ENCODE measurements at places on chromosomes 1 and 21.

DNA sequence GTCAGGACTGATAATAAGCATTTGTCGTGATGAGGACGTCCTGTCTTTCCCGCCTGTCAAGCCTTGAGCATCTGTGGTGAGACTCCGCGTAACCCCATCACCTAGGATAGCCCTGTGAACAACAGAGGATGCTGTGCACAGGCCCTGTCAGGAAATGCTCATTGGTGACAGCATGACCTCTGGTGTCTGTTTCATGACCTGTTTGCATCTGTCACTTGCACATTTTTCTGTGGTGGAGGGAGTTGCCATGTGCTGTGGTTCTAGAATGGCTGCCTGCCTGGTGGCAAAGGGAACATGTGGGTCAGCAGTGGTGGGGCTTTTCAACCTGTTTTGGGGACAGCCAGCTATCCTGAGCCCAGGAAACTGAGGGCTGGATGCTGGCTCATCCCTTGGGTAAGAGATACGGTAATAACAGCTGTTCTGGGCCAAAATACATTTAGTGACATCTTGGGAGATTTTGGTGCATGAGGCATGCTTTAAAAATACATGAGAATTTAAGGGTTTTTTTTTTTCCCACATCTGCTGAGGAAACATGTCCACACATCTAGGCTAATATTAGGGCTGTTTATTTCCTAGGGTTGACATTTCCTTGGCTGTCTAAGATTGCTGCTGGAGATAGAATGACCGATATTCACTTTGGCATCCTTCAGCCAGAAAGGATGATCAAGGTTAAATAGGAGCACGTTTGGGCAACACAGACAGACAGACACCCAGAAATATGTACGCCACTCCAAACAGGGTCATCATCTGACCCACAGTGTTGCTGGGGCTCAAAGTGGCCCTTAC lies 52.9 kb downstream of the KCNC4 start:
- DNase-seq = no peak

GRCh38 chr1:54178296-54179070 lies 21.3 kb downstream of the CYB5RL start:
- DNase-seq = no peak

DNA sequence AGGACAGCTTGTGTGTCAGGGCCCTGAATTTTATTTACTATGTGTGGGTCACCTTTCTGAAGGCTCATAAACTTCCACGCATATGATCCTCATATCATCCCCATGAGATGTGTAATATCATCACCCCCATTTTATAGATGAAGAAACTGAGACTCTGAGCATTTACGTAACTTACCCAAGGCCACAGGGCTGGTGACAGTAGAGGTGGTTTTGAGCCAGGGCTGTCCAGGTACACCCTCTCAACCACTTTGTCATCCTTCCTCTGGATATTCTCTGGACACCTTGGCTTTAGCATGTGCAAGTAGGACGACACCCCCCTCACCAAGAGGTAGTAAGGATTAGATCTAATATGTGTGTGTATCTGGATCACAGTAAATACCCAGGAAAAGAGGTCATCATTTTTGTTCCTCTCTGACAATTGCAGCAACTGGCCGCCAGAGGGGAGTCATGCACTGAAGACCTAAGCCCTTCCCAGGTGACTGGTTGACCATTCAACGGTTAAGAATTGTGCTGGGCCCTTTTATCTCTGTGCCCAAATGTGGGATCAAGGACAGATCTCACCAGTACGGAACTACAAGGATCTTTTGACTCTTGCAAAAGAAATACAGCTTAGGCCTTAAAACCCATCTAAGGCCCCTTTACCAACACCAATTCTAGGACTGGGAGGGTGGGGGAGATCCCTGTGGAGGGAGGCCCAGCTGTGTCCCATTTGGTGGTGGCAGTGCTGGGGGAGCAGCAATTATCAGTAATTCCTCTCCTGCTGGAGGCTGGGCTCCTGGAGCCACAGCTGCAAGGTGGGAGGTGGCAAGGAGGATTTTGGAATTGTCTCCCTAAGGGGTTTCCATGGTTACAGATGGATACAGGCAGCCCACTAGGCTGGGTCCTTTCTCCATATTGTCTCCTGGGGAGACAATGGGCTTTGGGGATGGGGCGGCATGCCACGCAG lies 13.7 kb upstream of the E2F2 start:
- DNase-seq = peak; percentile 64

DNA sequence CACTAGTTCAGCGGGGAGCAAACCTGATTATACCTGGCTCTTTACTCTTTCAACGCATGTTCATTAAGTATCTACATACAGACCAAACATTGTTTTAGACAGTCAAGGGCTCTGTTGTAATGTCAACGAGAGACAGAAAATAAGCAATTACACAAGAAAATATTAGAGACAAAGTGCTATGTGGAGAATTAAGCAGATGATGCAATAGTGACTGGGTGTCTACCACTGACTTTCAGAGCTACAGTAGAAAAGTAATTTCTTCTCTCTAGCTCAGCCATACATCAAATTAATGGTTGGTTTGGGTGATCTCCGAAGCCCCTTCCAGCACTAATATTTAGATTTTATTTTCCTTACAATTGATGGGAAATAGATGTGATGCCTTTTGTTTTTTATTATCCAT lies 23.3 kb downstream of the FYB2 start:
- DNase-seq = no peak

GRCh38 chr1:36961062-36961615 lies 73.2 kb downstream of the GRIK3 start:
- no peak for DNase-seq

GRCh38 chr1:219529116-219529515 lies 83.8 kb downstream of the ZC3H11B start:
- no peak for DNase-seq

DNA sequence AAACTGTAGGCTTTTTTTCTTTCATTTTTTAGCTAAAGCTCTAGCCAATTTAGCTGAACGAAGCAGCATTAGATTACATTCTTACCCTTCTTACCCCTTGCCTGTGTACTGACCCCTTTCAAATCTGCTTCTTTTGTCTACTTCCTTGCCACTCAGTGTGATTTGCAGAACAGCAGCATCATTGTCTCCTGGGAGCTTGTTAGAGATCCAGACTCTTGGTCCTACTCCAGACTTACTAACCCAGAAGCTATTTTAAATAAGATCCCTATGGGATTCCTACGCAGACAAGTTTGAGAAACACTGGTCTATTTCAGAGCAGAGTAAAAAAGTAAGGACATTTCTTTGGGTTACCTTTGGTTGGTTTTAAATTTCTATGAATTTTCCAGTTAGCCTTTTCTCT lies 13.8 kb downstream of the LRRC39 start:
- no peak for DNase-seq

DNA sequence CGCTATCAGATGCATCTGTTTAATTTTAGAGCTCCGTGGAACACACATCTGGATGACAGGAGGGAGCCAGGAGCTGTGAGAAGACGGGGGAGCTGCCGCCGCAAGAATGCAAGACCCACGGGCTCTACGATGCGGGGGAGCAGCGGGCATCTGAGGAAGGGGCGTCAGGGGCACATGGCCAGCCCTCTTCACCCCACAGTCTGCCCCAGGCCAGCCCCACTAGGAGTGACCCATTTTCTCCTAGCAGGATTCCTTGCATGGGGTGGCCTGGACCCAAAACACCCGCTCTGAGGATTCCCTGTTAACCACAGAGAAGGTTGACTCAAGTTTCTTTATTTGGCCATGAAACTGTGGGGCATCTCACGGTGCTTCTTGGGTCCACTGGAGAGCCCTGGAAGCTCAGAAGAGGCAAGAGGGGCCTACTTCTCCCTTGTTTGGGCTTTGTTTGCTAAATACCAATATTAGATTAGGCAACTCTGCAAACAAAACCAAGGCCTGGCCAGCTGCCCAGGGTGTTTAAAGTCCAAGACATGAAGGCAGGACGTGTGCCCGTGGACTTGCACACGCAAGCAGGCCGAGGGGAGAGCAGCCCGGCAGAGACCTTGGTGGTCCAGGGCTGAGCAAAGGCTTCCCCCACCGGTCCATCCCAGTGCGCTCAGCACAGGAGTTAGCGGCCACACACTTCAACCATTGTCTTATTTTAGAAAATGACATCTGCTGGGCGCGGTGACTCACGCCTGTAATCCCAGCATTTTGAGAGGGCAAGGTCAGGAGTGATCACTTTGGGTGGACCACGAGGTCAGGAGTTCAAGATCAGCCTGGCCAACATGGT lies 89.8 kb downstream of the DHRS3 start:
- DNase-seq = no peak

- no peak for DNase-seq
Measured at GRCh38 chr1:55073187-55073916, 34.0 kb downstream of the PCSK9 start.

GRCh38 chr1:229579059-229579673 lies 20.7 kb upstream of the ABCB10 start:
- no peak for DNase-seq

GRCh38 chr1:169890761-169891538 lies 2.7 kb downstream of the SCYL3 start:
- DNase-seq = no peak

GRCh38 chr1:151993084-151993733 lies 450 bp downstream of the S100A10 start:
- DNase-seq = peak; percentile 30

GRCh38 chr1:221697923-221698425 lies 43.9 kb downstream of the DUSP10 start:
- DNase-seq = no peak

GRCh38 chr1:228405200-228405978 lies 1.2 kb downstream of the TRIM11 start:
- DNase-seq = no peak

GRCh38 chr21:46294647-46295176 lies 8.6 kb downstream of the YBEY start:
- DNase-seq = no peak

Data from stimulated activated CD8-positive, alpha-beta memory T cell treated with anti-CD3 and anti-CD28 coated beads, Interleukin-2, amount 100 ng/mL, for 48 hours (primary cell).